COLO829 (cell line): ENCODE measurements at places on chromosomes 6 and 20.

GRCh38 chr6:52893803-52894202 is 15.7 kb downstream of the GSTA3 start:
- DNase-seq = no peak

- DNase-seq = no peak
These were observed 72.8 kb downstream of the RPS12 start for GRCh38 chr6:132887204-132887603.

DNA sequence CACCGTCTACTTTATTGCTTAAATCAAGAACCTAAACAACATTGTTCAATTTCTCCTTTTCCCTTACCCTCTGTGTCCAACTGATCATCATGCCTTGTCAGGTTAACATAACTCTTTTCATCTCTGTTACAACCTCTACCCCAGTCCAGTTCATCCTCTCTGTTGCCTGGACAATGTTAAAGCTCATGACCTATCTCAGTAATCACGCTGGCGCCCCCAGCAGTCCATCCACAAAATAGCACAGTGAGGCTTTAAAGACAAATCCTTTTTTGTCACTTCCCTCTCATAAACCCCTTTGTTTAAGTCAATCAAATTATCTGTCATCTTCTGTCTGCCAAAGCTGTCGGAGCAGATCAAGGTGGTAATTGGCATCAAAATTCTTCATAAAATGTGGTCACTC is 140.1 kb downstream of the QKI start:
- DNase-seq = peak; percentile 61

DNA sequence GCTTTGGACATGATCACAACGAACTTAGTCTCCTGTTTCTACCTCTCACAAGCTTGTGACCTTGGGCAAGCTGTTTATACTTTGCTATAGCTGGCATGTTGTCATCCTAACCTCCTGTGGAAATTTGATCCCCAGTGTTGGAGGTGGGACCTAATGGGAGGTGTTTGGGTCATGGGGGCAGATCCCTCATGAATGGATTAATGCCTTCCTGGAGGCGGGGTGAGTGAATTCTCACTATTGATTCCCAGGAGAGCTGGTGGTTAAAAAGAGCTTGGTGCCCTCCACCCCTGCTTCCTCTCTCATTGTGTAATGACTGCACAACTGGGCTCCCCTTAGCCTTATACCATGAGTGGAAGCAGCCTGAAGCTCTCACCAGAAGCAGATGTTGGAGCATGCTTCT is 228.9 kb downstream of the HIVEP2 start:
- DNase-seq = no peak

- no peak for DNase-seq
These were observed 223.8 kb upstream of the ECI2 start for GRCh38 chr6:4359108-4359730.

GRCh38 chr20:47781632-47782031 is 3.6 kb downstream of the SULF2 start:
- DNase-seq = no peak

DNA sequence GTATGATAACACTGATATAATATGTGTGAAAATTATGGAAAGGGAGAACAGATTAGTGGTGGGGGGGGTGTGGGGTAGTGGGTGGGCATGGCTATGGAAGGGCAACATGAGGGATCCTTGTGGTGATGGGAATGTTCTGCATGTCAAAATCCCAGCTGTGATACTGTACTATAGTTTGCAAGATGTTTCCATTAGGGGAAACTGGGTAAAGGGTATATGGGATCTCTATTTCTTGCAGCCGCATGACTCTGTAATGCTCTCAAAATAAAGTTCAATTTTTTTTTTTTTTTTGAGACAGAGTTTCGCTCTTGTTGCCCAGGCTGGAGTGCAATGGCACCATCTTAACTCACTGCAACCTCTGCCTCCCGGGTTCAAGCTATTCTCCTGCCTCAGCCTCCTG is 14.3 kb downstream of the ZBTB2 start:
- DNase-seq = no peak

- DNase-seq = no peak
These were observed 17.5 kb upstream of the MRAP2 start for GRCh38 chr6:84016029-84016428.

- DNase-seq = no peak
These were observed 15.4 kb downstream of the TMEM14B start for GRCh38 chr6:10763006-10763405.
